Stimulated activated CD4-positive, alpha-beta T cell treated with anti-CD3 and anti-CD28 coated beads, Interleukin-2, amount 100 ng/mL, for 24 hours (primary cell): ENCODE measurements at places on chromosomes 13 and 19.

GRCh38 chr19:31378404-31378803, 29.2 kb upstream of the TSHZ3 start:
- no peak for DNase-seq

DNA sequence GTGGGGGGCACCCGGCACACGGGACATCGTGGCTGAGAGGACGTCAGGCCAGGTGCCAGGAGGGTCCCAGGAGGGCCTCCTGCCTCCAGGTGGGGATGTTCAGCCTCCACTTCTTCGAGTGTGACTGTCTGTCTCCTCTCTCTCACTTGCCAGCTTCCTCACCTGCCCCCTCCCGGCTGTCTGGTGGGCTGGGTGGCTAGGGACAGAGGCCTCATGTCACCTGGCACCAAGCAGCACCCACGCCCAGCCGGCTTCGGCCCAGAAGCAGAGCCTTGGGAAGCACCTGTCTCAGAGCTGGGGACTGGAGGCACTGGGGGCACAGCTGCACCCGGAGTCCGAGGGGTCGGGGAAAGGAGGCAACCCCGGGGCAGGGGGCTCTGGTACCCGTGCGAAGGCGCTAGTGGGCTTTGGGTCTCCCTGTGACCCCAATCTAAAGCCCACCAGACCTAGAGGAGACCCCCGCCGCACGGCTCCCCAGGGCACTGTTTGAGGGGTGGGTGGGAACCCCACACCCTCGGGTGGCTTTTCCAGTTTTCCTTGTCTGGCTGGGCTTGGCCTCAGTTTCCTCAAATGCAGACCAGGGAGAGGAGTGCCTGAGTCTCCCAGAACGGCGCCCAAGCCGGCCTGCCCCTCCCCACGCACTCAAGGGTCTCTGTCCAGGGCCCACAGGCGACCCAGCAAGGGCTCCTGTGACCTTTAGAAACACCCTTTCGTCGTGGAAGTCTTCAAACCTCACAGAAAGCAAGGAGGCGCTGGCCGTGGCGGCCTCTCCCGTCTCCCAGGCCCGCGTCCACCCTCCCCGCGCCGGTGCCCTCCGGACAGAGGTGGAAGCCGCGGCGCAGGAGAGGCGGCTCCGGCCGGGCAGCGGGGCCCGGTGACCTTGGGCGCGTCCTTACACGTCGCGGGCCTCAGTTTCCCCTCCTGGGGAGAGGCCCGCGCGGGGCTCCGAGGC, 664 bp upstream of the HCN2 start:
- DNase-seq = no peak

DNA sequence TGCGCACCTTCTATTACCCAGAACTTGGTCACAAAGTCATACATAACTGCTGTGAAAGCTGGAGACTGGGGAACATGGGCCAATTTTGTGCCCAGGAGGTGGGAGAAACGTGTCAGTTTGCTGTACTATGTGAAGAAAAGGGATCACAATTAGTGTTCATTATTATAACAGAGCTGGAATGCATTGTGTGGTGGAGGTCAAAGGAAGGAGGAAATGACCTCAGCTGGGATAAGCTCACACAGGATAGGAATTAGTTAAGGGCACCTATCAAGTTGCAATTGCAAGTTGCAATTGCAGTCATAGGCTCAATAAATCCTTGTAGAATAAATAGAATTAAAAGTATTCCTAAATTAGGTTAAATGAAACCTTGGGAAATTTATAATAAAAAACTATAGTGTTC, 103.9 kb upstream of the OBI1 start:
- DNase-seq = no peak

- no peak for DNase-seq
These were observed 1.9 kb downstream of the LDLR start for GRCh38 chr19:11090997-11091702.

DNA sequence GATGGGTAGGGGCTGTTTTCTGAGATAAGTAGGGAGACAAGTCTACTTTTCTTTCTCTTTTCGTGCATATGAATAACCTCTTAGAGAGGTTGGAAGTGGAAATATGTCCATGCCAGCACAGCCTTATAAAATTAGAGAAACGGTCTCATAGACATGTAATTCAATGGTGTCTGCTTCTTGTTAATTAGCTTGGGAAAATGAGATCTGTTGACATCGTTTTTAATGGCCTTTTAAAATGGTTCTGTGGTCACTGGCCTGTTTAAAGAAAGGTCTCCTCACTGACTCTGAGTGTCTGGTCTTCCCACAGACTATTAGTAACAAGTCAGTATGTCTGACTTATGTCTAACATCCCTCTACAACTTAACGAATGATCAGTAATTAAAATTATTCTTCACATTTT, 487.1 kb downstream of the SLITRK6 start:
- no peak for DNase-seq

DNA sequence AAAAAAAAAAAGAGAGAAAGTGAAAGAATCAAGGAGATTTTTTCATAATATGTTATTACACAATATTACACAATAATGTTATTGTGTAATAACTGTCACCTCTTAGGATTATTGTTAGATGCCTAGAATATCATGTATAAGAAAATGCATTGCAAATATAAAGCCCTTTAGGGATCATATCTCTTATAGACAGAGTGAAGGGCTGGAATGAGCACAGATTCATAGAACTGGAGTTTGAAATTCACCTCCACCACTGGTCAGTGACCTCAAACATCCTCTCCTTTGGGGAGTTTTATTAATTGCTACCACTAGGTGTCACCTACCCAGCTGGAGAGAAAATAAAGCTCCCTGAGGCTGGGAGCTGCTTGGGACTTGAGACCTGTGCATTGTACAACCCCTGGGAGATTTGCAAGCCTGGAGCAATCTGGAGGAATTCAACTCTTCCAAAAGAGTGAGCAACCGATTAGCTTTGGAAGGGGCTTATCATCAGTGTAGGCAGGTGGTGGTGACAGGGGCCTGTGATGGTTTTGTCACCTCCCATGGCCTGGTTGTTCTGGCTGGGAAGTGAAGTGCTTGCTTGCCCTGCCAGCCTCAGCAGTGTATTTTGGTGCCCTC, 30.3 kb upstream of the FRY start:
- no peak for DNase-seq

DNA sequence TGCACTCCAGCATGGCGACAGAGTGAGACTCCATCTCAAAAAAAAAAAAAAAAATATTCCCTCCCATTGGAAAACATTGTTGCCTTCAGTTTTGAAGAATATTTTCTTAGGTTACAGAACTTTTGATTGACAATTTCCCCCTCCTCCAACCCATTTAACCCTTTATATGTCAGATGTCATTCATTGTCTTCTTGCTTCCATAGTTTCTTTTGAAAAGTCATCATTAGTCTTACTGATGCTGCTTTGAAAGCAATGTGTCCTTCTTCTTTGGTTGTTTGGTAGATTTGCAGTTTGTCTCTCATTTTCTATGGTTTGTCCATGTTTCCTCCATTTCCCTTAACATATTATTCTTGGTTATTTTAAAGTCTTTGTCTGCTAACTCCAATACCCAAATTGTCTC, 25.4 kb downstream of the ZNF558 start:
- no peak for DNase-seq

DNA sequence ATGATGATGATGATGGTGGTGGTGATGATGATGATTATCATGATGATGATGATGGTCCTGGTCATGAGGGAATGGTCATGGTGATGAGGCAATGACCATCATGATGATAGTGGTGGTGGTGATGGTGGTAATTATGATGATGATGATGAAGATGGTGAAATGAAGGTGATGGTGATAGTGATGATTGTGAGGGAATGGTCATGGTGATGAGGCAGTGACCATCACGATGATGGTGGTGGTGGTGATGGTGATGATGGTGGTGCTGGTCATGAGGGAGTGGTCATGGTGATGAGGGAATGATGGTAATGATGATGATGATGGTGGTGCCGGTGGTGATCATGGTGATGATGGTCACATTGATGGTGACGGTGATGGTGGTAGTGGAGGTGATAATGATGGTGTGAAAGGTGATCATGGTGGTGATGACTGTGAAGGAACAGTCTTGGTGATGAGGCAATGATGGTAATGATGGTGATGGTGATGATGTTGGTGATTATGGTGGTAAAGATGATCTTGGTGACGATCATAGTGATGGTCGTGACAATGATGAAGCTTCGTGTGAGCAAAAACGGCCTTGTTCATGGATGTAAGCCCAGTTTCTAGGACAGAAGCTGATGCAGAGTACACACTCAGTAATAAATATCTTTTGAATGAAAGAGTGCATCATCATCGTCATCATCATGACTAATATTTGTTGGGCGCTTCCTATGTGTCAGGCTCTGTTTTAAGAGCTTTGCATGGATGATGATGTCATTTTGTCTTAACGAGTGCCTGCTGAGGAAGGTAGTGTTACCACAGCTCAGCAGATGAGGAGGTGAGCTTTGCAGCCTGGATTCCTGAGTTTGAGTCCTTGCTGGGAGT, 17.3 kb downstream of the SBK2 start:
- DNase-seq = no peak

- no peak for DNase-seq
These were observed 1063.8 kb downstream of the EFNB2 start for GRCh38 chr13:105471673-105472072.

DNA sequence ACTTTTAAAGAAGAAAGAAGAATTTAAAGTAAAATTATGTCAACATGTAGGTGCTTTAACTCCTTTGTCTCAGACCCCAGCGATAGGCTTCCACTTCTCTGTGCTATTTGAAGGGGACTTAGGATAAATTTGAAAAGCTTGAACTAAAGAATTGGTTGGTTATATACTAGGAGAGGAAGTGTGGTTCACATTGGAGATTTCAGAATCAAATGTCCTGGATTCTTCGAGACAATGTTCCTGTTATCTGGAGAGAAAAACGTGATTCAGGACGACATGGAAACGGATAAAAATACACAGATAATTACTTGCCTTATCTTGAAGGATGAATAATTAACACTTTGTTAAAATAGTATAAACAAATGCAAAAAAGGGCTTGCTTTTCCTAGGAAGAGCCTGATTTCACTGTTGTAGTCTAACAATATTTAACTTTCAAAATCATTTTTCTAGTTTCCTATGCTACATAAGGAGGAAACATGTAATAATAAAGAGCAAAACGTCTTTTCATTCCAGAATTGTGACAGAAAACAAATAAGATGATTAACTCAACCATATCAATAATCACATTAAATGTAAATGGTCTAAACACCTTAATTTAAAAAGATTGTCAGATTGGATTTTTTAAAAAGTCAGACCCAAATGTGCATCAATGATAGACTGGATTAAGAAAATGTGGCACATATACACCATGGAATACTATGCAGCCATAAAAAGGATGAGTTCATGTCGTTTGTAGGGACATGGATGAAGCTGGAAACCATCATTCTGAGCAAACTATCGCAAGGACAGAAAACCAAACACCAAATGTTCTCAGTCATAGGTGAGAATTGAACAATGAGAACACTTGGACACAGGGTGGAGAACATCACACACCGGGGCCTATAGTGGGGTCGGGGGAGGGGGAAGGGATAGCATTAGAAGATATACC, 724 bp upstream of the ZNF780A start:
- DNase-seq = no peak

GRCh38 chr19:5960005-5961001, 17.6 kb downstream of the RANBP3 start:
- no peak for DNase-seq

GRCh38 chr13:61111529-61111928, 304.1 kb downstream of the PCDH20 start:
- no peak for DNase-seq

- DNase-seq = no peak
These were observed 193.8 kb downstream of the URI1 start for GRCh38 chr19:30135797-30136196.

DNA sequence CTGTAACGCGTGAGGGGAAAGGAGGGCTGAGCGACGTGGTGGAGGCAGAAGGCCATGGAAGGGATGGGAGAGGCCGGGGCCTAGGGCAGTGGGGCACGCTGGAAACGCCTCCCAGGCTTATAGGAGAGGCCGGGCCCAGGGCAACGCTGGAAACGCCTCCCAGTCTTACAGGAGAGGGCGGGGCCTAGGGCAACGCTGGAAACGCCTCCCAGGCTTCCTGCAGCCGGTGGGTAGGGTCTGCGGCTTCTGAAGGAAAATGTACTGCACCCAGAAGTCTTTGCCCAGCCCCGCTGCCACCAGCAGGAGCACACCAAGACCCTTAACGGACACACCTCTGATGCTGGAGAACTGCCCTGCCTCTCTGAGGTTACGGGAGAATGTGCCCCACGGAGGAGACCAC, 9.1 kb downstream of the CACTIN start:
- no peak for DNase-seq

GRCh38 chr19:42121656-42122069, 10.6 kb downstream of the POU2F2 start:
- peak; percentile 85 for DNase-seq

DNA sequence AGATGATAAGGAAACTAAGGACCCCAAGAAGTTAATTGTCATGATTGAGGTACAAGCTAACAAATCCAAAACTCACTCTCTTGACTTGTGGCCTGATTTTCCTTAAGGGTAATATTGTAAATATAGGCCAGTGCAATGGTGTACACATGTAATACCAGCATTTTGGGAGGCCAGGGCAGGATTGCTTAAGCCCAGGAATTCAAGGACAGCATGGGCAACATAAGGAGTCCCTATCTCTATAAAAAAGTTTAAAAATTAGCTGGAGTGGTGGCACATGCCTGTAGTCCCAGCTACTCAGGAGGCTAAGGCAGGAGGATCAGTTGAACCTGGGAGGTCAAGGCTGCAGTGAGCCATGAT, 28.7 kb upstream of the GARRE1 start:
- DNase-seq = no peak

DNA sequence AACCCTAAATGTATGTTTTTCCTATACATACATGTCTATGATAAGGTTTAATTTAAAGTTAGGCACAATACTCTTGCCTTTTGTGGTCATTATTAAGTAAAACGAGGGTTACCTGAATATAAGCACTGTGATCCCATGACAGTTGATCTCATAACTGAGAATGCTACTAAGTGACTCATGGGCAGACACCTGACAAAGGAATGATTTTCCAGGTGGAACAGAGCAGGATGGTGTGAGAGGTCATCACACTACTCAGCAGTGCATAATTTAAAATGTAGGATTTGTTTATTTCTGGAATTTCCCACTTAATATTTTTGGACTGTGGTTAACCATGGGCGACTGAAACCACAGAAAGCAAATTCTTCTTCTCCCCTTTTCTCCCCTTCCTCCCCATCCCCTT, 178.9 kb downstream of the UGGT2 start:
- DNase-seq = no peak

DNA sequence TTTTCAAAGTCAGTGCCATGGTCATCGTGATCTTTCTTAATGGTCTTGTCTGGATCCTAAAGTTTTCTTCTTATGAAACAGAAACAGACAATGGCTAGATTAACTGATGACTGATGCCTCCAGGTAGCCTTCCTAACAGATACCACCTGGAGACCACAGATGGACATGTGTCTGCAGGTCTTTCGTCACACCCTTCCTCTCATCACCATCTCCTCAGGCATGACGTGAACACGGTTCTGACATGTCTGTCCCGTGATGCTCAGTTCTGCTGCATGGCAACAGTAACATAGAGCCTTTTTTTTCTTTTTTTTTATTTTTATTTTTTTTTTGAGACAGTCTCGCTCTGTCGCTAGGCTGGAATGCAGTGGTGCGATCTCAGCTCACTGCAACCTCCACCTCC, 13.1 kb upstream of the LAMP1 start:
- no peak for DNase-seq
